ENCODE measurements at places on chromosomes 4 and X.

DNA sequence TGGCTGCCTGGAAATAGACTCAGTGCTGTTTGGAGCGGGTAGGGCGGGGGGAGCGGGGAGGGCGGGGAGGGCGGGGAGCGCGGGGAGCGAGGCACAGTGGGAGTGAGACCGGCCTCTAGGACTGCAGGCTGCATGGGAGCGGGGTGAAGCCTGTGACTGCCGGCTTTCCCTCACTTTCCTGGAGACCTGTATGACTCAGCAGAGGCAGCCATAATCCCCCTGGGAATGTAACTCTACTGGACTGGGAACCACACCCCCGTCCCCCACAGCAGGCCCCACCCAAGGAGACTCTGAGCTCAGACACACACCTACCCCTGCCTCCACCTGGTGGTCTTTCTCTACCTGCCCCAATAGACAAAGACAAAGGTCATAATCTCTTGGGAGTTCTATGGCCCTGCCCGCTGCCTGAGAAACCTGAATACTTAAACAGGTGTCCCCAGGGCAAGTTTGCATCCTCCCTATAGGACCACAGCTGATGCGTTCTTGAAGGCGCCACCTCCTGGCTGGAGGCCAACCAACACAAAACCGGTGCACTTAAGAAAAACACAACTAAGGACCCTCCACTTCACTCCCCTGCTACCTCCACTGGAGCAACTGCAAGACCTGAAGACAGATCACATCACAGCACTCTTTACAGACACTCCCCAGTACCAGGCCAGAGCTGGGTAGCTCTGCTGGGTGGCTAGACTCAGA is 18.0 kb downstream of the HDAC8 start:
- DNase-seq = no peak

- no peak for DNase-seq
These were observed 9.7 kb downstream of the TSPAN7 start for GRCh38 chrX:38571058-38571457.

DNA sequence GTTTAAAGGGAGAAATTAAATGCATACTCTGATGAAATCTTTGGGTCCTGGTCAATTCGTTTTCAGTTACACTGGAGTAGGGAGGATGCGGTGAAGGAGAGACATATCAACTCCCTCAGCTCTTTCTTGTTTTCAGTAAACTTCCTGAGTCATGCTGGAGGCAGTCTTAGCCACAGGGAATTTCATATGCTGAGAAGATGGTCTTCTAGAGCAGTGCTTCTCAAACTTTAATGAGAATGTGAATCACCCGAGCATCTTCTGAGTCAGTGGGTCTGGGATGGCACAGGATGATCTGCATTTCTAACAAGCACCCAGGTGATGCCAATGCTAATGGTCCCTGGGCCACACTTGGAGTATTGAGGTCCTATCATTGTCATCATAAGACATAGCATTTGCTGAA is 214.5 kb downstream of the KIT start:
- no peak for DNase-seq

DNA sequence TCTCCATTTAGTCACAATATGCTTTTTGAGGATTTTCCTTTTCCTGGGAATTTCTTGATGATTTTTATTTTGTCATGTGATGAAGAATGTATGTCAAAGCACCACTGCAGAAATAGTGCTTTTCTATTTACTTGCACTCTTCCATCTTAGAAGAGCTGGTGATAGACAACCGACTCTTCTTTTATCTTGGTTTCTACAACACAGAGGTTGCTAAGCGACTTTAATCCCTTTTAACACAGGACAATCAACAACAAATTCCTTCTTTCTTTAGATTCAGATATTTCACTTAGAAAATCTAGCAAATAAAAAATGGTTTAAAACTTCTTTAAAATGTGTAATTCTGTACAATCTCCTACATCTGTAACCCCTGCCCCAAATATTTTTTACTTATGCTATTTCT is 34.6 kb downstream of the TET2 start:
- no peak for DNase-seq

- DNase-seq = no peak
These were observed 16.0 kb downstream of the RAB40A start for GRCh38 chrX:103503163-103503852.

GRCh38 chr4:121390335-121390734 is 9.5 kb upstream of the QRFPR start:
- DNase-seq = no peak

DNA sequence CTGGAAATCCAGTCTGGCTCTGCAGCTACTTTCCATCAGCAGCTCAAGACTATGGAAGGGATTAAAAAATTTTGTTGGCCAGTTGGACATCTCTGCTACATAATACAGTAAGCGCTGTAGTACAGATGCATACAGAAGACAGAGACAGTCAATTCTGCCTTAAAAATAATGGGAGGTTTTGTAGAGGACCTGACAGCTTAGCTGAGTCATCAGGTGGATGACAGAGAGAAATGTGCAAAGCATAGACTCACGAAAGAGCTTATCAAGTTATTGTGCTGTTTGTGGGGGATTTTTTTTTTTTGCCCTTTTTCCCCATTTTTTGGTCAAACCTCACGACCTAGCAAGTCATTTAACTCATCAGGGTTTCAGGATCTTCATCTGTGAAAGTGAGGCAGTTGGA is 149.0 kb upstream of the SCML1 start:
- DNase-seq = no peak

GRCh38 chr4:163875327-163875726 is 380.8 kb downstream of the TMA16 start:
- no peak for DNase-seq

DNA sequence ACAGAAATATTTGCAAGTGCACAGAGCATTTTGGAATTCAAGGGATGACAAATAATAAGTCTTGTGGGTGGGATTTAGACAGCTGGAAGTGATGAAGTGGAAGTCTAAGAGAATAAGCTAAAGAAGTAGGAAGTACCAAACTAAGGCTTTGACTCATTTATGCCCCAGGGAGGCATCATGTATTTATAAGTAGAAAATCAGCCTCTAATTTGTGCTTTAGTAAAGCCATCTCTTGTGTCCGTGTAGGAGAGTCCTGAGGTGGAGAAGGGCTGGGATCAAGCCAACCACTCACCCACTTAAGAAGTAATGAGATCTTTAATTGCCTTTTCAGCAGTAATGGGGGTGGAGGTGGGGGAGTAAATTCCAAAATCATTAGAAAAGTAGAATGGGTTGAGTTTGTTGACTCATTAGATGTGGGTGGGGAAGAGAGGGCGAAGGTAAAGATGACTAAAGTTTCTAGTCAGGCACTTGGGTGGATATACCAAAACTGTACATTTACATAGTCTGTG is 356.7 kb downstream of the STIM2 start:
- DNase-seq = no peak

GRCh38 chrX:64204701-64205440 is 637 bp downstream of the AMER1 start:
- DNase-seq = no peak

DNA sequence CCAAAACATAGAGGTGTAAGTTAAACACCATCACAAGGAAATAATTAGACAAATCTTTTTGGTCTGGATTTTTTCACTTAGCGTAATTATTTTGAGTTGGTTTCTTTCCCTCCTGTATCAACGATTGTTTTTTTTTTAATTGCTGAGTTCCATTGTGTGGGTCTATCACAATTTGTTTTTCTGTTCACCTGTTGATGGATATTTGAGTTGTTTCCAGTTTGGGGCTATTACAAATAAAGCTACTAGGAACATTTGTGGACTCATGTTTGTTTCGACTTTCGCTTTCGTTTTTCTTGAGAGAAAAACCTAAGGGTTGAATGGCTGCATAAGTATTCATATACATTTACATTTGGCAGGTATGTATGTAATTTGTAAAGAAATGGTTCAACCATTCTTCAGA is 20.4 kb upstream of the FBXW7 start:
- no peak for DNase-seq

- no peak for DNase-seq
These were observed 399.3 kb downstream of the GPM6A start for GRCh38 chr4:175412746-175413145.

DNA sequence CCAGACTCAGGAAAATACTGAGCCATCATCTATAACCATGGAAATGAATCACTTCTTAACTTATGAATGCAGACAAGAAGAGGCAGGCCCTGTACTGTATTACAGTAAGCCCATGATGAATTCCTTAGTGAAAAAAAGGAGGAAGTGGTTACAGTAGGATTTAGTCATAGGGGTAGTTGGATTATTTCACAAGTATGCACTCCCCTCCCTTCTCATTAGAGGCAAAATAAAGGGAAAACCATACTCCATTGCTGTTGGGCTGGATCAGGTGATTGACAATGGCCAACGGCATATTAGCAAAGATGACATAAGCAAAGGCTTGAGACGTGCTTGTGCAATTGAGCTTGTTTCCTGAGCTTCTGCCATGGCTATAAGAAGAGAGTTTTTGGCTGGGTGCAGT is 181.1 kb upstream of the PRPS2 start:
- no peak for DNase-seq

DNA sequence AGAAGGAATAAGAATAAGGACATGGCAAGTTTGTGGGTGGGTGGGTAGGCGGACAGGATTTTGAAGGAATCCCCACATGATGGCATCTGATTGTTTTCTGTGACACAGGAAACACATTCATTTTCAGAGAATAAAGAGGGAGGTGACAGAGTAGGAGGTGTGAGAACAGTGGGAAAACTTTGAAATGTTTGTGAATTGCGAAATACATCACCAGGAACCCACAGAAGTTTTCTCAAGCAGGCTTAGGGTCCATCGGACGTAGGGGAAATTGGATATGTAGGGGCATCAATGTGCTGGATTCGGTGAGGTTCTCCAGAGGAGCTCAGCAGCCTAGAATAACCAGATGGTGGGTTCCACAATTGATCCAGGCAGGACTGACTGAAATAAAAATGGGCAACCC is 171.6 kb downstream of the GLRA2 start:
- DNase-seq = no peak

GRCh38 chrX:69232945-69233344 is 67.7 kb upstream of the PJA1 start:
- DNase-seq = no peak

Measured in NCI-H1417 treated with DMSO at 0.1 percent for 48 hours (cell line).